C1 segment of cervical spinal cord (tissue), 14 donors: ENCODE measurements at places on chromosomes 1 and 21.

- no peak for DNase-seq
Measured at GRCh38 chr1:93703643-93704042, 22.0 kb upstream of the BCAR3 start.

GRCh38 chr1:9848022-9848421, 24.3 kb upstream of the CLSTN1 start:
- DNase-seq, result no peak

GRCh38 chr1:59063501-59063900, 233.4 kb upstream of the FGGY start:
- DNase-seq, result no peak

- DNase-seq, result no peak
Measured at GRCh38 chr1:30601316-30602085, 121.9 kb downstream of the MATN1 start.

DNA sequence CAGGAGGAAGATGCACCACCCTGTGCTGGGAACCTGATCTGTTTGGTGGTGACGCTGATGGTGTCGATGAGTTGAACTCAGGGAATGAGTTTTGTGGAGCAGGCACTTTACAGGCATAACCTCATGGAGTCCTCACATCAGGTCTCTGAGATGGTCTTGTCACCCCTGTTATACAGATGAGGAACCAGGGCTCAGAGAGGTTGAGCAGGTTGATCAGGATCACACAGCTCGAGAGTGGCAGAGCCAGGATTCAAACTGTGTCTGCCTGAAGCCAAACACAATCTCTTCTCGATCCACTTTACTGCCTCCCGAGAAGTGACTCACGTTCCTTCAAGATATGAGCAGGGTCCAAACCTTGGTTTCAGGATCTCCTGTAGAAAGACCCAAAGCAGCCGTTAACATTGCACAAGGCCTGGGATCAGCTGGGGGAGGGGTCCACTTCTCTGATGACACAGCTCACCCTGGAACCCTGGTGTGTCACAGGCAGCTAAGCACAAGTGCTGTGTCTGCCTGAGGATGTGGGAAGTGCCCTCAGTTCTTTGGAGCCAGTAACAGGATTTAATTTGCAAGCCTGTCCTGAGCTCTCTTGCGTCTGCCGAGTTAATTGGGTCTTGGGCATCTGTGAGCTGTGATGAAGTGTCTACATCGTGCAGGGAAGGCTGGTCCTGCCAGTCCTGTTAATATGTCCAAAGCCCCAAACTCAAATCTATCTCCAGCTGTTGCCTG, 65.4 kb upstream of the STUM start:
- no peak for DNase-seq

DNA sequence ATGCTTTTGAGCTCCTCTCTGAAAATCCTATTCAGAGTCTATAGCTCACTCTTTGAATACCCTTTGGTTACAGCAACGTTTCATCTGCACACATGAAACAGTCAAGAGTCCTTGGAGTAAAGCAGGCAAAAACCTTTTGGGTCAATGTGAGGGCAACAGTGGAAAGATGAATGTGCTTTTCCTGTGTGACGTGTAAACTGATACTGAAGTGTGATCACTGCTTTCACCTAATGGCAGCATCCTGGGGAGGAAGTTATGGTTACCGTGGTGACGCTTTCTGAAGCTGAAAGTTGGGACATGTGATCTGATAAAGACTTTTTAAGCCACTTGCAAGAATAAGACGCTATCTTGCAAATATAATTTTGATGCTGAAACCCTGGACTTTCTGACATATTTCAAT, 160.0 kb downstream of the SEC16B start:
- DNase-seq, result no peak
